ENCODE measurements at places on chromosomes 3 and 15. TPM values are rescaled to one million over a fixed set of nuclear protein-coding genes. Genes with fewer than 3 reads are reported as not detected.

PRICKLE2 gene
- not detected for total RNA-seq

CACNA2D2 gene
- total RNA-seq = 0.23 TPM

CELSR3 gene
- total RNA-seq = 15.2 TPM

MEIS2 gene
- total RNA-seq = not detected

ISY1 gene
- 73.8 TPM for total RNA-seq

SUCNR1 gene
- total RNA-seq = not detected

AGTR1 gene
- not detected for total RNA-seq

PDCD7 gene
- 59.9 TPM for total RNA-seq

SLC28A2 gene
- not detected for total RNA-seq

RHCG gene
- not detected for total RNA-seq

XCR1 gene
- 0.05 TPM for total RNA-seq

ERICH6 gene
- total RNA-seq = not detected
